ENCODE measurements at places on chromosomes 13 and 19.

- DNase-seq: no peak
Observed at GRCh38 chr19:456547-457110, 4.2 kb downstream of the SHC2 start.

DNA sequence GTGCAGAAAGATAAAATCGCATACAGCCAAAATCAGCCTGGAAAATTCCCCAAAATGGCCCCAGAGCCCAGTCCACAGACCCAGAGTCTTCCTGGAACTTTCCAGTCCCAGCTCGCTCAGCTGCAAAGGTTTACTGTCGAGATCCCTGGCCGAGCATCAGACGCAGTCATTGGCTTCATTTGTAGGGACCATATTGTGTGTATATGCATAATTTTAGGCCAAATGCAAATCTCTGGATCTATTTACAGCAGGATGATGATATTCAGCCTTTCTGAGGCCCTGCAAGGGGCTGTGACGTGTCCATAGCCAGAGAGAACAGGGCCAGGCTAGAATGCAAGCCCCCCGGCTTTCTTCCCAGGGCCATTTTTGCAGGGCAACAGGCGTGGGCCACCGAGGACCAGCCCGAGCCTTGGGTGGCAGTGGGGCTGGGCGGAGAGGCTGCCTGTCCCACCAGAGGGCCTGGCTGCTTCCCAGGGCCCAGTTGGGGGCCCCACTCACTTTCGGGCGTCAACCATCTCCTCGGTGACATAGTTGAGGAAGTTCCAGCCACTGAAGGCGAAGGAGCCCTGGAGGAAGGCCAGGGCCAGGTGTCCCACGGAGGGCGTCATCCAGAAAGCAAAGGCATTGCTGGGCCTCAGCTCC is 13.7 kb downstream of the SLC7A10 start:
- DNase-seq: no peak

DNA sequence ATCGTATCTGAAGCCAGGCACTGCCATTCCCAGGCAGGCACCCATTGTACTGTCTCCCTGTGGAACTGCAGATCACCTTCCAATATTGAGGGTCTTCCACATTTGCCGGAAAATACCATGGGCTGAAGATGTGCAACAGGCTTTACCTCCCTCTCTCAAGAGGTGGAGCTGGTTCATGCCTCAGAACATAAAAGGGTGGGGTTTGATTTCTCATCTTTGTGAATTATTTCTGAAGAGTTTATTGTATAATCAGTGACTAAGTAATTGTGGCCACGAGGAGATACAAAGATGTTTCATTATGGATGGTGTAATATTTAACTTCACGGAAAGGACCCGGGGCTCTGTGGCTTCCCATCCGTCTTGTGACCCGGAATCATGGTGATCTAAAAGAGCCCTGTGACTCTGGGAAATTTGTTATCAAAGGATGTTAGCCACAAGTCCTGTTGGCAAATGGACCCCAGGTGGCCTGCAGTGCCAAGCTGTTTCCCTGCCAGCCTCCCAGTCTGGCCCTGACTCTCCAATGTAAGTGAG is 230.5 kb downstream of the LACC1 start:
- DNase-seq: no peak

GRCh38 chr13:88925954-88926353 is 1254.8 kb downstream of the SLITRK5 start:
- DNase-seq: no peak

- DNase-seq: no peak
Observed at GRCh38 chr19:47109541-47110375, 3.8 kb downstream of the ZC3H4 start.

DNA sequence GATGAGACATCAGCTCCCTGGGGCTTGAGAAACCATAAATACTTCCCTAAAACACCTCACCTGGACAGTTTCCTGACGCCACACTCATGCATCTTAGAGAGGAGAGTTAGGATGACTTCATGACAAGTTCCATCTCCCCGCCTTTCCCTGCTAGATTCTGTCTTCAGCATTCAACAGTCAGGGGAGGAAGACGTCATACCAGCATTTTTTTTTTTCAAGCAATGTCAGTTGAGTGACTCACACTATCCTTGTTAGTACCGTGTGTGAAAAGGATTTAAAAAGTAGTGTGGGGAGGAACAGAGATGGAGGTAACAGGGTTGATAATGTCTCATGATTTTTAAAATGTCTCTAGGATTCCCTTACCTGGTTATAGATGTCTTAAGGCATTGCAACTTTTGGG is at the start of gene OR7D2:
OR7D2 (plus strand) TSS at position 79 of the 400 bp plus-strand sequence. CDS start 6,803 bp downstream, outside the sequence.
- DNase-seq: no peak
